ENCODE measurements at places on chromosomes 12 and 14.

- no peak for DNase-seq
Measured at GRCh38 chr12:50788561-50788960, 24.7 kb downstream of the ATF1 start.

DNA sequence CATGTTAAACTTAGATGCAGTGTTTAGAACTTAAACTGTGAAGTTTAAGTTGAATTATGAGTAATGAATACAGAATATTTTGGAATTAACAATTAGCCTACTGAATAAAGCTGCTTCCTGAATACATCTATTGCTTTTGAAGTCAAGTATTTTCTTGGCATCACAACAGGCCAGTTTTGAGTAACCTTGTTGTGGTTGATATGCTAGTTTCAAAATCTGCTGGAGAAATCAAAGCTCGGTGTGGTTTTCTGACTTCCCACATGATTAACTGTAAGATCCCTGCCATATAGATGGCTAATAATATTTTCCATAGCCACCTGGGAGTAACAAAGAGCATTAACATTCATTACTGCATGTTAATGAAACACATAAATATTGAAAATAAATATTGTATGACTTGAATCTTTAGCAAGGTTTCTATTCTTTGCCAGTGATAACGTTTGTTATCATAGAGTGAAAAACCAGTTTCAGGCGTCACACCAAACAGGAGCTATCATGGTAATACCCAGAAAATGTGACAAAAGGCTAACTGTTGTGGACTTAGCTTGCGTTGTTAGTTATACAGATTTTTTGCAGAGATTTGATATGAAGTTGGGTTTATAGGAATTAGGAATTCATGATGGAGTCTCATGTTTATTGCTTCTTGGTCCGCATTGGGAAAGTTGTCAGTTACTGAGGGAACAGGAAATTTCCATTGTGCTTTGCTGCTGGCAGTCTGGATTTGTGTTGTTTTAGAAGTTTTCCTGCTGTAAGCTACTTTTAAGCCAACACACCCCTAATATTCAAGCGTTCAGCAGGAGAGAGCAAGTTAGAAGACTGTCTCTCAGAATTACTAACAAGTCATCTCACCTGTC is 32.1 kb downstream of the PPFIBP1 start:
- DNase-seq, result no peak

DNA sequence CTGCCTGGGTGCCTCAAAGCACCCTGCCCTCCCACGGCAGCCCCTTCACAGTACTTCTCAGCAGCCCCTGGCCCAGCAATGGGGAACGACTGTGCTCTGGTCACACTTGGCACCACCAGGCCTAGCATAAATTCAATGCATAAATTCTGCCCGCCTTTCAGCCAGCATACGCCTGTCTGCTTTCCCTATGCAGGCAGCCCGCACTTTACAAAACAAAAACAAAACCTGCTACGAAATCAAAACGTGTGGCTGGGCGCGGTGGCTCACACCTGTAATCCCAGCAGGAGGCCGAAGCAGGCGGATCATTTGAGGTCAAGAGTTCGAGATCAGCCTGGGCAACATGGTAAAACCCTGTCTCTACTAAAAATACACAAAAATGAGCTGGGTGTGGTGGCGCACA is 33.5 kb downstream of the SNRNP35 start:
- no peak for DNase-seq

GRCh38 chr12:49776413-49776812 is 35.1 kb downstream of the TMBIM6 start:
- peak; percentile 64 for DNase-seq

DNA sequence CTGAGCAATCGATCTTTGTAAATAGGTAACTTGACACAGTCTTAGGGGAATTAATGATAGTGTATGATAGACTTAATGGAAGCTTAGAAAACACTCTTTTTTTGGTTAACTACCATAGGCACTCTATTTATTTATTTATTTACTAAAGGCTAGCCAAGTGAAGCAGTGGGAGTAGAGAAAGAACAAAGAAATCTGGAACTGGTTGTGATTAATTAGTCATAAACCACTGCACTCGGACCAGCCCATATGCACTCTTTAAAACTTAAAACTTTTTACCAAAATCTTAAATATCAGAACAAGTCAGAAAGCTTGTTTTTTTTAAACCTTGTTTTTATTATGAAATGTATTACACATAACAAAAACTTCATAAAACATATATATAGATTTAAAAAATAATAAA is 49.5 kb upstream of the SRP54 start:
- no peak for DNase-seq

DNA sequence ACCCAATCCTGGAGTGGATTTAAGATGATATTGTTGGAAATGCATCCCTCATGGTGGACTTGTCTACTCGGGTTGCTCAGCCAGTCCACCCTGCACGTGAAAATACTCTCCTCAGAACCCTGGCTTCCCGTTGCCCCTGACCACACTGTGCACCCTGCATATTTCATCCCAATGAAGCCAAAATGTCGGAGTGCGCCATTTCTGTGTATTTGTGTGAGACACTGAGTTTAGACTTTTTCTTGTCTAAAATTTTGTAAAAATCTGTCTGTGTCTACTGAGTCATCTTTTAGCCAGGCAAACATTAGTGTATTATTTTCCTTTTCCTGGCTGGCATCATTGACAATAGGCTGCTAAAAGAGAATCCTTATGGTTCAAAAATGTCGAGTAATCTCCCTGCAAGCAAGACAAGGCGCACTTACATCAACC is 485 bp upstream of the PNMA1 start:
- DNase-seq, result no peak

DNA sequence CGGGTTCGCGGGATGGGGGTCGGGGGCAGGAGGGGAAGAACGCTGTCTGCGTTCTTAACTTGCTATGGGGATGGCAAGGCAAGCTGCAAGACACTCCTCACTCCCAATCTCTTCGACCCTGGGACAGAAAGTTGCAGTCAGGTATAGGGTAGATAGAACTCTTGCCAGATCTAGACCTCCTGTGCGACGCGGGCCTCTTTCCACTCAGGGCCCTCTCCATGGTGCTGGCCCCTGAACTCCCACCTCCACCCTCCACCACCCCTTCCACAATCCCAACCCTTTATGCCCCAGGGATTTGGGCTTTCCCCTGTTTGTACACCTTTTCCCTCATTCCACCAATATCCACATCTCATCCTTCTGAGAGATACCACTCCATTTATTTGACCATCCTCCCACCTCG is 812 bp downstream of the NABP2 start:
- no peak for DNase-seq

DNA sequence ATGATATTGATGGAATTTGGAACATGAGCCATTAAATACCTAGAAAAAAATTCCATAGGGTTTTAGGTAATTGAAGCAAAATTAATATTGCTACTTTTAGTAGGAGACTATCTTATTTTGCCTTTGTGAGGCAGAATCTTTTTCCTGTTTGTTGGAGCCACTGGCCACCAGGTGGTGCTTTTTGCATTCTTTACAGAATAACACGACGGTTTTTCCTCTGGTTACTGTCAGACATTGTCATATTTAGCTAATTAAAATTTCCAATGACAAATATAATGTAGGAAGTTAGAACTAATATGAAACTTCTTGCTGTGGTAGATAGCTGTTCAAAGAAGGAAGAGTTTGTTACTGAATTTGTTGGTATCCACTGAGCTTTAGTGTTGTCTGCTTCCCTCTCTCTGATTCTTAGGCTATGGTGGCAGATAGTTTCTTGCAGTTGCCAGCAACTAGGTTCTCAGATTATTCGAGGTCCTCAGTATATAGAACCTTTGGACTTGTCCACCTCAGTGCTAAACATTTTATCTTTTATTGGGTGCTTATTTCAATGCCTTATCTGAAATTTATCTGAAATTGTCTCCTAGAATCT is 25.7 kb downstream of the RAB21 start:
- DNase-seq, result no peak
